RKO (cell line): ENCODE measurements at places on chromosomes 6 and 20.

- peak; percentile 28 for DNase-seq
Observed at GRCh38 chr6:29747688-29748250, 24.5 kb downstream of the HLA-F start.

DNA sequence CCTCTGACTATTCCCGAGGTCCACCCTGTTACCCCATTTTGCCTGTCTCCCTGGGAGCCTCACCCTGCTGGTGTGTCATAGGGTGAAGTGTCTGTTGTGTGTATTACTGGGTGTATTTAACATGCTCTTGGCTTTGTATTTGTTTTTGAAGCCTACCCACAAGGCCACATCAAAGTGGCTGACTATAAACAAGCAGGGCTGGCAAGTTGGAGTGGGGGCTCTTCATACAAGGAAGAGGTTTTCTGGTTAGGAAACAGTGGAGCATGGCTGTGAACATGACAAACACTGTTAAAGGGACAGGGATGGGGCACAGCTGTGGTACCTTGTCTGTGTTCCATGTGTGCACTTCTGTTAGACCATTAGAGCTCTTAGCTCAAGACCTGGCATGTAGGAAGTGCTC lies 26.3 kb downstream of the HECA start:
- DNase-seq: no peak

DNA sequence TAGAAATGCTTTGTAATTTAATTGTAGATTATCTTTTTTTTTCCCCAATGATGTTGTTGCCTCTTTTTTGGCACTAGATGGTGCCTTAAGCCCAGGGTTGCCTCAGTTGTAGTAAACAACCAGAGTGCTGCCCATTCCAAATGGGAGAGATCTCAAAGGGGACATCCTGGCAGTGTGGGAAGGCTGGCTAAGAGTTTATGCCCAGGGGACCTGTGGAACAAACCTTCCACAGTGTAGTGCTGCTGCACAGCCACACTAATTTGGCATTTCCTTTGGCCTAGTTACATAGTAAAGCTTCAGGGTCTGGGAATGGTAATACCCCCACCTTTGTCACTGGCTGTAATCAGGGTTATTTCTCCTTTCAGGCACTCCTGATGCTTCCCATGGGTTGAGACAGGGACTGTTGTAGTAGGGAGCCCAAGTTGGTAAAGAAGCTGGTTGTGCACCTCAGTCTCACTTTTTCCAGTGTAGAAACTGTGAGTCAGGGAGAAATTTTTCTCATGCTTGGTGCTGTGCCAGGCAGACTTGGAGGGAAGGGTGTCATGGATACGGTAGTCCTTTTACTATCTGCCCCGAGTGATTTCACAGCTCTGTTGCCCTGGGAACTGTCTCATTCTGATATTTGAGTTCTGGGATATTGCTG lies 177.8 kb upstream of the ECI2 start:
- peak; percentile 38 for DNase-seq

DNA sequence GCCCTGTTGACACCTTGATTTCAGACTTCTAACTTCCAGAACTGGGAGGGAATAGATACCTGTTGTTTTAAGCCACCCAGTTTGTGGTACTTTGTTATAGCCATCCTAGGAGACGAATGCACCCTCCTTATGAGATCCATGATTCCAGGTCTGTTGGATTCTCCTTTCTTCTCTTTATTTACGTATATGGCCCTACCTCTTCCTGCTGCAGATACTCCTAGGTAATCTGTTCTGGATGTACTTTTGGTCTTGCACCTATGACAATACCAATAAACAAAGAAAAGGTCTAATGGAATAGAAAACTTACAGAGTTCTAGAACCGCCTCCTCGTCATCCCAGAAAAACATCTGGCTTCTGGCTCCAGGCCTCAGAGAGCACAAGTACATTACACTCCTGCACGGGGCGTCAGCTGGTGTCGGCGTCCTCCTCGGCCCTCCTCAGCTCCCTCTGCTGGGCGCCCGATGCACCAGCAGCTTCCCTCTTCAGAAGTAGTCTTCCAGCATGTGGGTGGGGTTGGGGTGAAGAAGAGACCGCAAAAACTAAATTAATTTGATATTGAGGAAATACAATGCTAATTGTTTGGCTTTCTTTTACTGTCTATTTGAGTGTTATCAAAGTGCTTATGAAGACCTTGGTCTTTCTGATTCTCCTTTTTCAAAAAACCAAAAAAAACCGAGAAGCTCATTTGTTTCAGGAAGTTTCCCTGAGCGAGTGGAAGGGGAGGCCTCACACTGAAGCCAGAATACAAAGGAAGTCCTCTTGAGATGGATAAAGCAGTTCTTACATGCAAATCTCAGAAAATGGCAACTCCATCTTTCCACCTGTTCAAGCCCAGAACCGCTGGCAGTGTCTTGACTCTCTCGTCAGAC lies 9.7 kb upstream of the ATXN1 start:
- peak; percentile 77 for DNase-seq

GRCh38 chr6:42441697-42442081 lies 10.0 kb downstream of the TRERF1 start:
- DNase-seq: no peak

- DNase-seq: no peak
Observed at GRCh38 chr6:164947164-164947563, 362.2 kb downstream of the C6orf118 start.

GRCh38 chr6:90502866-90503407 lies 83.9 kb downstream of the MAP3K7 start:
- peak; percentile 8 for DNase-seq

GRCh38 chr6:135962731-135963130 lies 111.2 kb downstream of the PDE7B start:
- no peak for DNase-seq

GRCh38 chr6:127458817-127459216 lies 372 bp downstream of the KIAA0408 start:
- no peak for DNase-seq

GRCh38 chr6:47413752-47414422 lies 63.7 kb upstream of the CD2AP start:
- DNase-seq: peak; percentile 79

GRCh38 chr6:3616565-3617176 lies 134.8 kb downstream of the PXDC1 start:
- DNase-seq: no peak

- DNase-seq: no peak
Observed at GRCh38 chr6:38194282-38194572, 374.7 kb downstream of the ZFAND3 start.

DNA sequence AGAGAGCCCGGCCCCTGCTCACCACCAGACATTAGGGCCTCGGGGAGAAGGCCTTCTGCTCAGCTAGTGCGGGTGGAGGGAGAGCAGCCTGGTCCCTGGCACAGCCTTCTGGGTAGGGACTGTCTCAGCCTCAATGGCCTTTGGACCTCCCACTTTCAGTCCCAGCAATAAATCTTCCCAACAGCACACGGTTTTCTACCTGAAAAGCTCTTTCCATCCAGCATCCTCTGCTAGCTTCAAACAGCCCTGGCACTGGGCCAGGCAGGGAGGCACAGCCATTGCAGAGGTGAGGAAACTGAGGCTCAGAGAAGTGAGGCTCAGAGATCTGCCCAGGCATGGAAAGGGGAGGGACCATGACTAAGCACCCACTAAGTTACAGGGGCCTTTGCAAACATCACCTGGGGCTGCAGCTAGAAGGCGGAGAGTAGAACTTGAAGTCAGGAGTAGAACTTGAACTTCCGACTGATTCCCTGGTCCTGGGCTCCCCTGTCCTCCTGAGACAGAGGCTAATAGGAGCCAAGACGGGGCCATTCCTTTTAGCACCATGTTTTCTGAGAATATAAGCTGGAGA lies 43.9 kb upstream of the NOL4L start:
- no peak for DNase-seq

DNA sequence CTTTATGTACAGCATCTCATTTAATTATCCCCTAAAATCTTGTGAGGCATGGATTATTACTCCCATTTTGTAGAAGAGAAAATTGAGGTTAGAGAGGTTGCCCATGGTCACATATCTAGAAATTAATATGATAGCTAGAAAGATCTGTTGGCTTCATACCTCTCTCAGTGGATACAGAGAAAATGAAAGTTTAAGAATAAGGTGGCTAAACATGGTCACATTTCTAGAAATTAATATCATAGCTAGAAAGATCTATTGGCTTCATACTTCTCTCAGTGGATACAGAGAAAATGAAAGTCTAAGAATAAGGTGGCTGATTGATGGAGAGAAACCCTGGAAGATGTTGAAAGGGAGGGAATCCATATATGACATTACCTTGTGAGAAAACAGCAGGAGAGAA lies 260.7 kb upstream of the MAN1A1 start:
- no peak for DNase-seq

DNA sequence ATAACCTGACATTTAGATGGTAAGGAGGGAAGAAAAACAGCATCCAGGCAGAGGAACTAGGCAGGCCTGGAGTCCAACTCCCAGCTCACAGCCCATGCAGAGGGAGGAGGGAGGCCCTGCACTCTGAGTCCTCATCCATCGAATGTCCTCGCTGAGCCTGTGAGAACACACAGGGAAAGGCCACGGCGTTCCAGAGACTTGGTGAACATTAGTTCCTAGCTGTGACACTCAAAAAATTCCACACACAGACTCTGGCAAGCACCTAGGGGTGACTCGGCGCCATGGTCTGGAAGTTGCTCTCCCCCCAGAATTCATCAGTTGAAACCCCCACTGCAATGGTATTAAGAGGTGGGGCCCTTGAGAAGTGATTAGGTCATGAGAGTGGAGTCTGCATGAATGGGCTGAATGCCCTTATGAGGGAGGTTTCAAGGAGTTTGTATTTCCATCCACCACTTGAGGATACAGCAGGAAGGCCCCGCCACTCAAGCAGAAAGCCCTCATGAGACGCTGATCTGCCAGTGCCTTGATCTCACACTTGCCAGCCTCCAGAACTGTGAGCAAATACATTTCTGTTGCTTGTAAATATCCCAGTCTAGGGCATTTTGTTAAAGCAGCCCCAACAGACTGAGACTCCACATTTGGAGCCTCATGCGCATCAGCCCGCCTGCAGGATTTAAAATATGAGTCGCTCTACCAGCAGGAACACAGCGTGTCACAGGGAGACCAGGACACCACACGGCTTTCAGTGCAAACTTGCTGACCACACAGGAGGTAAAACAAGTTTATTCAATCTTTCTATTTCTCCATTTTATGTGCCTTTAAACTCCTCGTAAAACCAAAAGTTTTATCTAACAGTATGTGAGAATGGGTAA lies 73.9 kb downstream of the WDR27 start:
- no peak for DNase-seq

- no peak for DNase-seq
Observed at GRCh38 chr6:27081931-27082330, 165.6 kb upstream of the PRSS16 start.

- DNase-seq: no peak
Observed at GRCh38 chr6:29531668-29532067, 27.9 kb downstream of the UBD start.

GRCh38 chr20:32522776-32523612 lies 62.1 kb downstream of the NOL4L start:
- DNase-seq: no peak

DNA sequence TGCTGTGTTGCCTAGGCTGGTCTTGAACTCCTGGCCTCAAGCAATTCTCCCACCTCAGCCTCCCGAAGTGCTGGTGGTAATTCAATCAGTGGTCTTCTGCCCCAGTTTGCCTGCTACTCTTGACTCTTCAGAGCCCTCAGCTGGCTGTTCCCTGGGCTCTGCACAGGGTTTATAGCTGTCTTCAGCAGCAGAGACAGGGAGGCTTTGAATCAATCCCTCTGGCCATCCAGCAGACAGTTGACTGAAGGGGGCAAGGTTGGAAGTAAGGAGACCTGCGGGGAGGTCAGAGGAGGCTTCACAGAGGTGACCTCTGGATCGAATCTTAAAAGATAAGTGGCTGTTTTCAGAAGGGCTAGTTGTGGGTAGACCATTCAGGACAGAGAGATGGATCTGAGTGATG lies 26.0 kb upstream of the KIF3B start:
- no peak for DNase-seq

DNA sequence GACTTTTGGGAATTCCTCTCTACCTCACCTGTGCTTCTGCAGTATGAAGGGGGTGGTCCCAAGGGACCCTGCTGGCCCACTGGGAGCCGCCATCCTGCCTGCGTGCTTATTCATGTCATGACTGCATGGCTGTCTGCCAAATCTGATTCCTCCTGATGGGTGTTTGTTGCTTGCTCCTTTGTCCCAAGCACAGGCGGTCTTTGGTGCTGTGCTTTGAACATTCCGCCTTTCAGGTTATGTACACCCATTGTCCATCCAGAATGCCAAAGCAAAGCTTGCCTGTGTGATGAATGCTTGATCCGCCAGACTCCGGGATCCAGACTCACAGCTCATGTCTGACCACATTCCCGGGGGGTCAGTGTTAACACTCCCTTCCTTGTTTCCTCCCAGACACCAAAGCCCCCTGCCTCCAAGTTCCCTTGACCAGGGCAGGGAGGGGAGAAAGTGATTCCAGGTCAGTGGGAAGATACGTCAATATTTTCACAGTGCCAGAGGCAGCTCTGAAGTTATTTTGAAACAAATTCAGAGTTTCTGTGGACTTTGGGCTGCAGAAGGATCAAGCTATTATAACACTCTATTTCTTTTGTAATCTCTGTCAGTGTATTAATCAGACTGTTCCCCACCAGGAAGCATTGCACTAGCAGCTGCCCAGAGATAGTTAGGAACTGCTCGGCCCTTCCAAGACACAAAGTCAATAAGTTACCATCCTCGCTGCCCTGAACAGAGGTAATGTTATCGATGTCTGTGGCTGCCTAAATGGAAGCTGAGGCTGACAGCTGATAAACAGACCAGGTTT lies 9.5 kb downstream of the DAAM2 start:
- DNase-seq: no peak

DNA sequence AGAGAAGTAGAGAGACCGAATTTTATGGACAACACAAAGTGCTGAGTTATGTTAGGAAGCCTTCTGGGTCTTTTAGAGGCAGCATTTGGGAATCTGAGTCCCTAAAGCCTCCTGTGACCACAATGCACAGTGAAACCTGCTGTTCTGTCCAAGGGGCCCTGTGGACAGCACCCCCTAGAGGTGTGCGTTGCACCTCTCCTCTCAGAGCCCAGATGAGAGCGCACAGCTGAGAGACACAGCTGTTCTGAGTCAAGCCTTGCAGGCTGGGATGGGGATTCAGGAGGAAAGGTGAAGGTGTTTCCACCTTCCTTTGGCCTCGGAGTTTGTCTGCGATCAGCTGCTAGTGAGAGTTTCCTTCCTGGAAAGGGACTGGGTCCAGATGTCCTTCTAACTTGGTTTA lies 13.0 kb downstream of the PCK1 start:
- no peak for DNase-seq

DNA sequence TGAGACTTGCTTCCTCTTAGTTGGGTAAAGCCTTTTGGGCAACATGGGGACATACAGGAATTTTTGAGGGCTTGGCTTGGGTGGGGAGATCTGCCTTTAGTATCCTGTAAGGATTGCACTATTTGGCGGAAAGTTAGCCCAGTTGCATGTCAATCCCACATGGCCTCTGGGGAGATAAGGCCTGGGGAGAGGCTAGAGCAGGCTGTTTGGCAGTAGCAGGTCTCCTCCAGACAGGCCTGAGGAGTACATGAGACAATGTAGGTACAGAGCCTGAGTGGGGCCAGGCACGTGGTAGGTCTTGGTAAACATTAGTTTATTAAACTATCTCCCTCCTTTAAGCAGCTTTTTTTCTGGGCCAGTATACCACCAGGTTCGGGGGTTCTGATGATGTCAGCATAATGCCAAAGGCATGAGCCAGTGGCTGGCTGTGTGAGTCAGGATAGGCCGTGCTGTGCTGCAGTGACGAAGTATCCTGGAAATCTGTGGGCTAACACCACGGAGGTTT lies 147.9 kb downstream of the VEGFA start:
- DNase-seq: peak; percentile 21
